Effector memory CD4-positive, alpha-beta T cell (primary cell): ENCODE measurements at places on chromosomes 7 and 10.

DNA sequence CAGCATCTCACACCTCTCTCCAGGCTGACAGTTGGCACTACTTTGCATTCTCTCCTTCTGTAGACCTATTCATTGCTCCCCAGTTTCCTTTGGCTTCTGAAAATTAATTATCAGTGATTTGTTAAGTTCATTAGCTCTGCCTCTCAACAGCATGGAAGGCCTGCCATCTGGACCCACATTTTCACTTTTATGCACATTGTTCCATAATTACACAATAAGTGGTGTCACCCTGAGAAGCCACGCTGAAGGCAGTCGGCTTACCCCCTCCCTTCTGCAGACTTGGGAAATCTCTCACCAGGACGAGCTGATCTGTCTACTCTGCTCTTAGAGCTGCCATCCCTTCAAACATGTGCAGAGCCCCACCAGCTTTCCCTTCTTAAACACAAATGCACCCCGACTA lies 64.7 kb downstream of the SLIT1 start:
- DNase-seq: no peak

DNA sequence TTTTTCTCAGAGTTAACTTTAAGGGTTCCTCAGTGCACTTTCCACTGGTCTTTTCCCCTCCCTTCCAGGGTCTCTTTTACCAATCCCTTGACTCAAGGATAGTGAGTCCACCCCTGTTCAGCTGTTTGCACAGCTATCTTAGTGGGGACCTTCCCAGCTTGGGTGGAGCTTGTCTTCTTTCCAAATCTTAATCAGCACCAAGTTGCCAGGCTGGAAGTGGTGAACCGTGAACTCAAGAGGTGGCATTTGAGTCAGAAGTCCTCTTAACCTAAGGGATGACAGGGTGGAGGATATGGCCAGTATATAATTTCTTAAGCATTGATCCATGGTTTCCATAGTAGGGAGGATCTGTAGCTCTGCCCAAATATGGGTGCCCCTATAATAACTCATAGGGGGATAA lies 25.0 kb downstream of the MAPK8 start:
- no peak for DNase-seq

DNA sequence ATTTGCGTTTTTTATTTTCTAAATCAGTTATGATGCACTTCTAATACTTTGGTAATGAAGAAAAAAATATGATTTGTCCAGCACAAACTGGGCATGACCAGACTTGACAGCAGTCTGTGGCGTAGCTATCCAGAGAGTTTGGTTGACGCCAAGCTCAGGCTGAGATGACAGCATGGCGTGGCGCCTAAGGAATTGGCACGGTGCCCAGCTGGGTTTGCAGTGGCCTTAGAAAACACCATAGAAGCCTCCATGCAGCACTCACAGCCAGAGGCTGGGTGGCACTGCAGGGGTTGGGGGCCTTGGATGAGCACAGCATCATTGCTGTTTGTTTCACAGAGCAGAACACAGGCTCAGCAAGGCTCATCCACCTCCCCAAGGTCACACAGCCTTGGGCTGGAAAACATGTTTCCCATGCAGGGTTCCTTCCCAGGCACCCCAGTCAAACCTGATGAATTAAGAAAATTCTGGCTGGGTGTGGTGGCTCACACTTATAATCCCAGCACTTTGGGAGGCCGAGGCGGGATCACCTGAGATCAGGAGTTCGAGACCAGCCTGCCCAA lies 88.9 kb downstream of the GTF2IRD1 start:
- no peak for DNase-seq

GRCh38 chr10:1002425-1003006 lies 14.3 kb downstream of the GTPBP4 start:
- no peak for DNase-seq

DNA sequence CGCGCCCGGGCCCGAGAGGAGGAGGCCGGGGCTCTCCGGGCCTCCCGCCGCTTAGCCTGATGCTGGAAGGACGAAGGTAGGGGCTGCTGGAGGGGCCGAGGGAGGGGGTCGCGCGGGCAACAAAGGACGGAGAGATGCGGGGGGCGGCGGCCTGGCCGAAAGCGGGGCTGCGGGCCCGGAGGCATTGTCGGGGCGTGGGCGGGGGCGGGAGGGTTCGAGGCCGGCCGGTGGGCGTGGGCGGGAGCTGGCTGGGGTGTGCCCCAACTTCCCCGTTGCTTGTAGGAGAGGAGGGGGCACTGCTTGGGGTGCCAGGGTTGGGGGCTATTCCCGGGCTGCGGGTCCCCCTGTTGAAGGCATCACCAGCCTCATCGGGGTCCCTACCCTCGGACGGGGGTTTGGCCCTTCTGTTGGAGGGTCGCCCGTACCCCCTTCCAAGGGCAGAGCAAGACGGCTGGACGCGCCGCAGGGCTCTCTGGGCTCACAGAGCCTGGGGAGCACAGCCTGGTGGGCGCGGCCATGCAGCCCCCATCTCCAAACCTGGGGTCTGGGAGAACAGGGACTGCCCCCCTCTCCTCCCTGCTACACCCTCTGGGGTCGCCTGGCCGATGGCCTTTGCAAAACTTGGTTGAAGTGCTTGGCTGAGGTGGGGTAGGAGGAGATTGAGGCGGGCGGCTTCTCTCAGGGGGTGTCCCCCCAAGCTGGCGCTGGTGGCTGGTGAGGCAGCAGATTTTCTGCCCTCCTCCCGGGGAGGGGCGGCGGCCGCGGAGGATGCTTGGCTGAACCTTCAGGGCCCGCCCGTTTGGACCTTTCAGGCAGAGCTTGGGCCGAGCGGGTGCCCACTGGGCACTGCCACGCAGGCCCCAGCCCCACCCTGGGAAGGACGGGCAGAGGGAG lies 699 bp downstream of the CLIP2 start:
- DNase-seq: peak; percentile 9
